ENCODE measurements at places on chromosomes 12 and 14.

DNA sequence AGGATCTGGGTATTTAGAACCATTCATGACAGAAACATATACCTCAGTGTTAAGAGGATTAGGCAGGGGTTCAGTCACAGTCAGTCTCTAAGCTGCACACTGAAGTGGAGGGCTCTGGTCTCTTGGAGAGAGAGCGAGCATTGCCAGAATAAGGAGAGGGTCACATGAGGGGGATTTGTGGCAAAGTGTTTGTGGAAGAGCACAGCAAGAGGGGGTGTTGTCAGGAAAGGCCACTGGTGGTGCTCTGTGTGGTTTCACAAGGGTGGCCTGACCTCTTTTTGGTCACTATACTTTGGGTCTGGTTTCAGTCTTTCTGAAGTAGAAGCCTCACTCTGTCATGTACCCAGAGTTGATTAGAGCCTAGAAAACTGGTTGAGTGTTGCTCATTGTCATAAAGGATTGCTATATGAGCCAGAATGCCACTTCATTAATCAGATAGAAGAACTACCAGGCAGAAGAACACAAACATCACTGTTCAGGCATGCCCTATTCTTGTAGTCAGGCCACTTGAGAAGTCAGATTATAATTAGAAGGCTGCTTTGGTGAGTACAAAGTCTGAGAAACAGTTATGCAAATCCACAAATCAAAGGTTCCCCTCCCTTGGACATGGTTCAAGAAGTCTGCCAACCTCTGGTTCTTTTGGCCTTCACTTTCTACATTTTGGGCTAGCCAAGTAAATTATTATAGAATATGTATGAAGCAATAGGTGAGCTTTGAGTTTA lies 8.4 kb downstream of the TMEM19 start:
- DNase-seq: no peak

GRCh38 chr12:26848156-26848825 lies 15.3 kb upstream of the ITPR2 start:
- no peak for DNase-seq

GRCh38 chr12:46401662-46402061 lies 29.1 kb upstream of the SLC38A2 start:
- no peak for DNase-seq

- DNase-seq: no peak
These were observed 11.6 kb upstream of the SAV1 start for GRCh38 chr14:50679674-50680073.

DNA sequence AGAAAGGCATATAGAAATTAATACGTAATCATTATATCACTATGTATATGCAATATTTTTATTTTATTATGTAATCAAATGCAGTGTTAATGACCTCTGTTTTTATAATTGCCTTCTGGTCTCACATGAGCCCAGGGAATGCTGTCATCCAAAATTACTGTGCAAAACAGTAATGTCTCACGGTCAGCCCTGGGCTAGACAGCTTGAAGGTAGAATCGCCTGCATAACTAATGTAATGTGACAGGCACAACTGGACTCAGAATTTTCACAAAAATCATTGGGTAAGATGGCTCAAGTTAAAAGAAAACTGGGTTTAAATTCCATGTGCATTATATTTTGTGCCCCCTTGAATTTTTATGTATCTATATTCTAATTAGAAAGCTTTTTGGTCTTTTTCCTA lies 293.3 kb downstream of the PPFIA2 start:
- DNase-seq: no peak

DNA sequence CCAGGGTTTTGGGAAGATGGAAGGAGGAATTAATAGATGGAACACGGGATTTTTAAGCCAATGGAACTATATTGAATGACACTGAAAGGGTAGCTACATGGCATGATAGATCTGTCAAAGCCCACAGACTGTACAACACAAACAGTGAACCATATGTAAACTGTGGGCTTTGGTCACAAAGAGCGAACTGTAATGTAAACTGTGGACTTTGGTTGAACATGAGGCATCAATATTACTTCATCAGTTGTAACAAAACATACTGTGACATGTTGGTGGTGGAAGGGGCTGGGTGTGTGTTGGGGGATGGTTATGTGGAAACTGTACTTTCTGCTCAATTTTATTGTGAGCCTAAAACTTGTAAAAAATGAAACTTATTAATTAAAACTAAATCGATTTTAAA lies 210.6 kb upstream of the HMGA2 start:
- DNase-seq: no peak

DNA sequence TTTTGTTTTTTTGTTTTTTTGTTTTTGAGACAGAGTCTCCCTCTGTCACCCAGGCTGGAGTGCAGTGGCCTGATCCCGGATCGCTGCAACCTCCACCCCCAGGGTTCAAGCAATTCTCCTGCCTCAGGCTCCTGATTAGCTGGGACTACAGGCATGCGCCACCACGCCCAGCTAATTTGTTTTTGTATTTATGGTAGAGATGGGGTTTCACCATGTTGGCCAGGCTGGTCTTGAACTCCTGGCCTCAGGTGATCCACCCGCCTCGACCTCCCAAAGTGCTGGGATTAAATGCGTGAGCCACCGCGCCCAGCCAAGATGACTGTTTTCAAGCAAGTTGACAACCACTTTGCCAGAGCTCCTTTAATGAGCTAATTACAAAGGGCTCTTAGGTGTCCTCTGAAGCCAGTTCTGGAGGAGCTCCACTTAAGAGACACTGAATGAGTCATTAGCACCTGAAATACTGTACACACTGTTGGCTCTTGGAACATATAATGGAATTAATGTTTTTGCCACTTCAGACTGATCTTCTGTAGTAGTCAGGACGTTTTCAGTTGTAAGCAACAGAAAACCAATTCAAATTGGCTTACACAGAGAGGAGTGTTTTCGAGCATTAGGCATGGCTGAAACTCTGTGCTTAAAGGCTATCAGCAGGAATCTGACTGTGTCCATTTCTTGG lies 55.4 kb upstream of the MED13L start:
- no peak for DNase-seq

- no peak for DNase-seq
These were observed 566.5 kb upstream of the ATP2B1 start for GRCh38 chr12:90275088-90275487.

GRCh38 chr12:124217508-124218242 lies 77.2 kb upstream of the RFLNA start:
- no peak for DNase-seq

GRCh38 chr14:40417777-40418401 lies 985.7 kb upstream of the FBXO33 start:
- no peak for DNase-seq

- no peak for DNase-seq
These were observed 74.4 kb downstream of the MGST1 start for GRCh38 chr12:16421806-16422205.

GRCh38 chr12:106487664-106488063 lies 95.1 kb upstream of the RFX4 start:
- DNase-seq: no peak

GRCh38 chr14:98721061-98721460 lies 550.9 kb downstream of the BCL11B start:
- no peak for DNase-seq

DNA sequence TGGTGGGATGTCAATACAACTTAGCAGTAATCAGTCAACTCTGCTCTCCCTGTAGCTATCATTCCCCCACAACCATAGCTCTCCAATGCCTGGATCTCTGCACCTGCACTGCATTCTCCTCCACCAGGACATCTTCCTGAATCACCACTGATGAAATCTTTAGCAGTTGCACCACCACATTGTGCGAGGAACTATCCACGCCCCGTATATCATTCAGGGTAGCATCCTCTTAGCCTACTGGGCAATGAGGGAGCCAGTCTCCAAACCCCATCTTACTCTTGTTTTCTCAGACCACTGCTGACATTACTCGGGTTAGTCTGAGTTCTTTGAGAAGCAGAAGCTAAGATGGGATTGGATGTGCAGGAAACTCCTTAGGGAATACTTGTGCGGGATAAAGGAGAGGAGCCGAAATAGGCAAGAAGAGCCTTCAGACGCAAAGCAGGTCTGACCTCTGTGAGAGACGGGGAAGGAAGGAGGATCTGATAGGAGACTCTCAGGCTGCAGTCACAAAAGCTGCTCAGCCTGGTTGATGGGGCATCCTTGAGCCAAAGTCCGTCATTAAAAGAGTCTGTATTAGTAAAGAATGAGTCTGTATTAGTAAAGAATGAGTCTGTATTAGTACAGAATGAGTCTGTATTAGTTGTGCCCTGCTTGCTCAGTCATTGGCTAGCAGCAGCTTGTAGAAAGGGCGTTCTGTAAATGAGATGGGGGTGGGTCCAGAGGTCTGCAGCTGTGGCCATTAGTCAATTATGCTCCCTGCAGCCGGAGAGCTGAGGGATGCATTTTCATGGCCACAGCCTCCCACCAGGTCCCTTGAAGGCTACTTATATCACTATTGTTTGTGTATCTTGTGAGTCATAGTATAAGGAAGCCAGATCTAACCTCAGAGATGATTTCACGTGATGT lies 49.6 kb upstream of the RASSF3 start:
- DNase-seq: no peak

- DNase-seq: no peak
These were observed 47.5 kb upstream of the SMCO2 start for GRCh38 chr12:27399074-27399473.

DNA sequence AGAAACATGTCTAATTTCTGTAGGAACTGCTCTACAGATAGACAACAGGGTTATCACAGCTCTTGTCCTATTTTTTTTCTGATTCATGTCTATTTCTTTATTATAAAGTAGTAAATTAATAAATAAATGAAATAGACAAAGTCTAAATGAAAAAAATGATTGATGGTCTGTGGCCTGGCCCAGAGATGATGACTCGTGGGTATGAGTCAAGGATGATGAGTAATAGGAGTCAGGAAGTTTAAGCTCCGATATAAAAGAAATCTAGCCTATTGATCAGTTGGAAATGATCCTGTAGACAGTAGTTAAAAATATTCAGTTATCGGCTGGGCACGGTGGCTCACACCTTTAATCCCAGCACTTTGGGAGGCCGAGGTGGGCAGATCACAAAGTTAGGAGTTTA lies 90.6 kb upstream of the RTL1 start:
- DNase-seq: no peak

- DNase-seq: no peak
These were observed 68.2 kb downstream of the DRAM1 start for GRCh38 chr12:101945369-101946232.

- no peak for DNase-seq
These were observed 620.1 kb downstream of the NRXN3 start for GRCh38 chr14:78790271-78790670.

GRCh38 chr12:16610001-16610585 lies 4.1 kb upstream of the LMO3 start:
- no peak for DNase-seq

GRCh38 chr12:5520037-5520436 lies 88.1 kb downstream of the NTF3 start:
- no peak for DNase-seq

GRCh38 chr12:122393817-122394216 lies 28.7 kb downstream of the CLIP1 start:
- DNase-seq: no peak
